Mesothelial cell of epicardium (in vitro differentiated cells): ENCODE measurements at places on chromosomes 1 and 21. TPM values are rescaled to one million over a fixed set of nuclear protein-coding genes. Genes with fewer than 3 reads are reported as not detected.

MEX3A gene
- 107 to 112 TPM (median 112 TPM) in 3 replicates for total RNA-seq

S100A7A gene
- total RNA-seq: not detected in 3 replicates

LDLRAD1 gene
- not detected in 3 replicates for total RNA-seq

GPR37L1 gene
- 0.07 to 0.11 TPM (median 0.09 TPM) in 3 replicates for total RNA-seq

LHX8 gene
- 0.20 to 0.36 TPM (median 0.20 TPM) in 3 replicates for total RNA-seq

HUNK gene
- total RNA-seq: 58.8 to 61.4 TPM (median 60.6 TPM) in 3 replicates

FCGR2B gene
- not detected in 3 replicates for total RNA-seq

EGLN1 gene
- total RNA-seq: 32.5 to 34.4 TPM (median 33.6 TPM) in 3 replicates

RXRG gene
- 0.99 to 1.1 TPM (median 1.0 TPM) in 3 replicates for total RNA-seq

CACNA1S gene
- total RNA-seq: 0.05 TPM in 1 of 3 replicates, not detected in the others

KIF17 gene
- 0.40 to 0.86 TPM (median 0.44 TPM) in 3 replicates for total RNA-seq

HFM1 gene
- 6.1 to 9.0 TPM (median 7.4 TPM) in 3 replicates for total RNA-seq

GPR3 gene
- 1.7 to 2.3 TPM (median 1.7 TPM) in 3 replicates for total RNA-seq

SLC9C2 gene
- 0.93 to 1.2 TPM (median 1.00 TPM) in 3 replicates for total RNA-seq

VASH2 gene
- 39.1 to 43.8 TPM (median 43.6 TPM) in 3 replicates for total RNA-seq

CD5L gene
- total RNA-seq: not detected in 3 replicates

DENND2C gene
- total RNA-seq: 2.2 to 2.4 TPM (median 2.3 TPM) in 3 replicates

HLX gene
- total RNA-seq: 0.75 to 1.3 TPM (median 0.84 TPM) in 3 replicates

GBP7 gene
- not detected in 3 replicates for total RNA-seq
